ENCODE measurements at places on chromosomes 1 and 21. TPM values are rescaled to one million over a fixed set of nuclear protein-coding genes. Genes with fewer than 3 reads are reported as not detected.

DNA sequence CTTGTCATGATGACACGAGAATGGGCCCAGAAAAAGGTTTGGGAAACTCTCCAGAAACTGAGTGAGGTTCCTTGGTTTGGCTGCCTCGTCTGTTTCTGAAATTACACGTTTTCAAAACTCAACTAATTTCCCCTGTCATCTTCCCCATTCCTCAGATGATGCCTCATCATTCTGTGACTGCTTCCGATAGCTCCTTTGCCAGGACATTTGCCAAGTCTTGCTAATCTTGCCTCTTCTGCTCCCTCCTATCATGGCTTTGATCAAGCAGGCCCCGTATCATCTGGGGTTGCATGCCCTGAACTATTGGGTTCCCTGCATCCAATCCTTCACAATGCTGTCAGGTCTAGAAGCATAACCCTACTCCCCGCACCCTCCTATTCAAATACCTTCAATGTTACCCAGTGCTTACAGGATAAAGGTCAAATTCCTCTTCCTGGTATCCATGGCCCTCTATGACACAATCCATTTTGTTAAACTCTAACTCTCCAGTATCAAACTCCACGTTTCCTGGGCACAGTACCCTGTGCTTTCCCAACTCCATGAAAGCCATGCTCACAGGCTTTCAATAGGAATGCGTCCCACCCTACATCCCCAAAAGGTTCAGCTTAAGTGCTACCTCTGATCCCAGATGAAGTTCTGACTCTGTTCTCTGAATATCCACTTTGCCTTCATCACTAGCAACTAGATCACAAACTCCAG is 22.2 kb upstream of the TMEM200B start:
- no peak overlapping the region for H3K4me3 ChIP-seq
- peaks cover 28% of the 10 kb centered on the region for H3K36me3 ChIP-seq
- peak overlapping the region; percentile 59 for H3K27ac ChIP-seq
- H3K27me3 ChIP-seq: no peaks in the 10 kb centered on the region
- H3K4me1 ChIP-seq: peaks cover 7% of the 10 kb centered on the region

DNA sequence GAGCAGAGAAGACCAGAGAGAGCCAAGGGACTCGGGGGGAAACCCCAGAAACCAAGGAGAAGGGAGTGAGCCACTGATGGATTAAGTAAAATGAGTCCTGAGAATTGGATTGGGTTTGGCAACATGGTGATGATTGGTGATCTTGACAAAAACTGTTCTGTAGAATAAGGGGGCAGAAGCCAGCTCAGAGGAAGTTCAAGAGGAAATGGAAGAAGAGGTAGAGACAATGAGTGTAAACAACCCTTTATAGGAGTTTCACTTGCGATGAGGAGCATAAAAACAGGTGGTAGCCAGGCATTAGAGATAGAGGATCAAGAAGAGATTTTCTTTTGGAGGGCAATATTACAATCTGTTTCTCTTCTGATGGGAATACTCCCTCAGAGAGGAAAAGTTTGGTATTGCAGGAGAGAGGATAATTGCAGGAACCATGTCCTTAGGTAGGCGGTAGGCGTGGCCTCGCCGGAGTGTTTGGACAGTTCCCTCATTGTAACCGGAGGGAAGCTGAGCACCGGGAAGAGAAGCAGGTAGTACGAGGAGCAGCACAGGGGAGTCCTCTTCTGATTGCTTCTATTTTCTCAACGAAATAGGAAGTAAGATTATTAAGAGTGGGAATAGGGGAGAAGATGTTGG is 68.4 kb upstream of the TENT5C start:
- H3K27me3 ChIP-seq: no peaks in the 10 kb centered on the region
- peaks cover 40% of the 10 kb centered on the region for H3K4me1 ChIP-seq
- no peaks in the 10 kb centered on the region for H3K36me3 ChIP-seq

- no peak overlapping the region for H3K4me3 ChIP-seq
- H3K4me1 ChIP-seq: no peaks in the 10 kb centered on the region
- H3K36me3 ChIP-seq: no peaks in the 10 kb centered on the region
- H3K27ac ChIP-seq: no peak overlapping the region
- no peaks in the 10 kb centered on the region for H3K27me3 ChIP-seq
Measured at GRCh38 chr21:45737485-45738166, 94.1 kb downstream of the PCBP3 start.

DNA sequence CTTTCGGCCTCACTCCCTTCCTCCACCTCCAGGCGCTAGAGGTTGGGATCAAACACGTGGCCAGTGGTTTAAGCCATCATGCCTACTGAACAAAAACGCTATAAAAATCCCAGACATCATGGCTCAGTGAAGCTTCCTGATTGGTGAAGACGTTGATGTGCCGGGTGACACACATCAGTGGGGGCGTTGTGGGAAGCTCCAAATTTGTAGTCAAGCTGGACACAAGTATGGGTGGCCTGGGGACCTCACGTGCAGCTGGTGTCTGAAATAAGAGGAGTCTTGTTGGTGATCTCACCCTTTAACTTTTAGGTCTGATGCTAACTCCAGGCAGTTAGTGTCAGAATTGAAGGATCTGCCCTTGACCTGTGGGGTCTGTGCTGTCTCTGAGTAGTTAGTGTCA is 6.7 kb downstream of the CFAP298 start:
- H3K4me1 ChIP-seq: peaks cover 6% of the 10 kb centered on the region
- no peak for DNase-seq
- no peaks in the 10 kb centered on the region for H3K27me3 ChIP-seq
- peaks cover 23% of the 10 kb centered on the region for H3K36me3 ChIP-seq
- no peak overlapping the region for H3K27ac ChIP-seq

DNA sequence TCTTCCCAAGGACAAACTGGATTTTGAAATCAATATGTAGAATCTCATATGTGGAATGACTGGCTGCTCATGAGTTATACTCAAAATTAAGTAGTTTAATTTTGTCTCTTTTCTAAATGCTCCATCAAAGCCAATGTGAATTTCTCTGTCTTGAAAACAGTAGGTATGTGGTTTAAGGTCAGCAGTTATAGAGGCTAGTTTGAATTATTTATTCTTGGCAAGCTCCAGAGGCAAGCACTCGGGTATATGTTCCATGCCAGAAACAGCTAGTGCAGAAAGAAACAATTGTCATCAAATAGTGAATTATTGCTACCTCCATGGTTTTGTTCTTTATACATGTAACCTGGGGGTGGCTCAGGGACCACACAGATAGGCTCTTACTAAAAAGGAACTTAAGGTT is 63.5 kb downstream of the LRIG2 start:
- no peaks in the 10 kb centered on the region for H3K27me3 ChIP-seq
- no peaks in the 10 kb centered on the region for H3K36me3 ChIP-seq
- no peak overlapping the region for H3K4me3 ChIP-seq
- H3K27ac ChIP-seq: no peak overlapping the region
- no peak for DNase-seq

DNA sequence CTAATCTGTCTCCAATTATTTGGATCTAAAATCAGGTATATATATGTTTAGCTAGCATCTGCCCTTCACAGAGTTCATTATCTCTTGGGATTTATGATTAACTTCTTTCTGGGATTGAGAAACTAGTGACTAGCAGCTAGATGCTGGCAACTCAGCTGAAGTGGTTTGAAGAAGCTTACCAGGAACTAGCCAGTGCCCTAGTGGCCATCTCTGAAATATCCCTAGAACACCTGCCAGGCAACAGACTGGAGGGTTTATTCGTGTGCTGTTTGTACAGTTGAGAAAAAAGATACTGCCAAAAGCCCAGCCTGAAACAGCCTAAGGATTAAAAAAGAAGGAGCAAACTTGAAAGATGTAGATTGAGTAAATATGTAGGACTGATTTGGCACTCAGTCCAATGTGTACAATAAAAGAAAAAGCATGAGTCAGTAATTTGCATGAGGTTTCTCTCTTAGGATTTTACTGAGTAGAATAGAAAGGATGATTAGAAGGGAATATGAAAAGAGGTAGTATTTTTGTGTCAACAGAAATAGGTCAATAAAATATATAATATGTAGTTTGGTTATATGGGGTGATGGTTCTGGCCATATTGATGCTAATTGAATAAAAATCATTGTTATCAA is 1144.6 kb upstream of the ADGRL2 start:
- H3K4me3 ChIP-seq: no peak overlapping the region
- no peaks in the 10 kb centered on the region for H3K4me1 ChIP-seq
- H3K27ac ChIP-seq: no peak overlapping the region
- H3K27me3 ChIP-seq: no peaks in the 10 kb centered on the region

DNA sequence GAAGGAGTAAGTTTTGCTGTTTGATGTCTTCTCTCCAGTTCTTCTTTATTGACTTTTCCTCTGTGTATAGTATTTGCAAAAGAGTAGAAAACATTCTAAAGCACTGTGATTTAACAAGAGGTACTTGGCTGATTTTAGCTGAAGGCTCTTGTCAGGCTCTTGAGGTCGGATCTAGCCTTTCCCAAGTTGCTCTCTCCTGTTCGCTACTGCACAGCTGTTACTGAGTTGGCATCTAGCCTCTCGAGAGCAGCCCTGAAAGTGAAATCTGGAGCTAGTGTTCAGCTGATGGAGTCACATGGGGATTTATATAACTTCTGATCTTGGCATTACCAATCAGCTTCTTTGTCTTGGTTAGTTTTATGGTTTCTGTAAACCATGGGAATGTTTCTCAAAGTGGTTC is 193.1 kb downstream of the RYR2 start:
- H3K27ac ChIP-seq: no peak overlapping the region
- H3K36me3 ChIP-seq: no peaks in the 10 kb centered on the region
- no peak overlapping the region for H3K4me3 ChIP-seq

DNA sequence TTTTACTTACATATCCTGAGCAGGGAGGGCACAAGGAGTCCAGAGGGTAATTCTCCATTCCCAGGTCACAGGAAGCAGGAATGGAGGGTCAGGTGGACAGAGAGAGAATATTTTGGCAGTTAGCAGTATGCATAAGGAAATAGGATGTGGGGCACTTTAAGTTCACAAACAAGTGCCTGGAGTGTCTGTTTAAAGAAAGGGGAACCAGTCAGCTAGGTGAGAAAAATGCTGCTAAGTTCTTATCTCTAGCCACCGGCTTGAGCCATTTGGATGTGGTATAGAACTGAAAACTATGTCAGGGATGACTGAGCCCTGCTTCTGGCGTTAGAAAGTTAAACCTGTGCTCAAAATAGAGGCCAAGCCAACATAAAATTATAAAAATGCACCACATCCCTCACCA is 739.7 kb upstream of the NCAM2 start:
- H3K4me3 ChIP-seq: no peak overlapping the region
- no peak for DNase-seq
- no peaks in the 10 kb centered on the region for H3K36me3 ChIP-seq
- H3K4me1 ChIP-seq: no peaks in the 10 kb centered on the region
- no peaks in the 10 kb centered on the region for H3K27me3 ChIP-seq

DNA sequence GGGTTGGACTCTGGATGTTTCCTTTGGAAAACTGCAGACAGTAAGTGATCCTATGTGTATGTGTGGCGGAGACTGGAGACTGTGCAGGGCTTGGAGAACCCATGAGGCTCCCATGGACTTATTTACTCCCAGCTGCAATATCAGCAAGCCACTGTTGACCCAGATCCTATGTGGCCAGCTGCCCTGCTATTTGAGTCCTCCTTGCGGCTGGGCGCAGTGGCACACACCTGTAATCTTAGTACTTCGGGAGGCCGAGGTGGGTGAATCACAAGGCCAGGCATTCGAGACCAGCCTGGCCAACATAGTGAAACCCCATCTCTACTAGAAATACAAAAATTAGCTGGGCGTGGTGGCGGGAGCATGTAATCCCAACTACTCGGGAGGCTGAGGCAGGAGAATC is 83.5 kb downstream of the TLR5 start:
- no peak overlapping the region for H3K27ac ChIP-seq
- no peaks in the 10 kb centered on the region for H3K4me1 ChIP-seq
- no peaks in the 10 kb centered on the region for H3K27me3 ChIP-seq
- H3K4me3 ChIP-seq: no peak overlapping the region
- no peak for DNase-seq
- H3K36me3 ChIP-seq: no peaks in the 10 kb centered on the region

DNA sequence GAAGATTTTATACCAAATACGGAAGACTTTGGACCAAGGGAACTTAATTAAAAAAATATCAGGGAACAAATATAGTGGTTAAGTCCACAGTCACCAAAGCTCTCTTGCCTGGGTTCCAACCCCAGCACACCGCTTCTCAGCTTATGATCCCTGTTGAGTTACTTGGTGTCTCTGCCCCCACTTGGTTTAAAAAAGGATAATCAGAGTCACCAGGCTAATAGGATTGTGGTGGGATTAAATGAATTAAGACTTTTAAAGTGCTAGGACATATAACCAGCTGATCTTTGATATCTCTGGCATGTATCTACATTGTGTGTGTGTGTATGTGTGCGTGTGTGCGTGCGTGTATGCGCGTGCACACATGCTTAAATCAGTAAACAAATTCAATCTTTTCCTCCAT is 474.7 kb upstream of the DAB1 start:
- H3K36me3 ChIP-seq: no peaks in the 10 kb centered on the region
- no peaks in the 10 kb centered on the region for H3K27me3 ChIP-seq
- no peak overlapping the region for H3K27ac ChIP-seq
- no peaks in the 10 kb centered on the region for H3K4me1 ChIP-seq

DNA sequence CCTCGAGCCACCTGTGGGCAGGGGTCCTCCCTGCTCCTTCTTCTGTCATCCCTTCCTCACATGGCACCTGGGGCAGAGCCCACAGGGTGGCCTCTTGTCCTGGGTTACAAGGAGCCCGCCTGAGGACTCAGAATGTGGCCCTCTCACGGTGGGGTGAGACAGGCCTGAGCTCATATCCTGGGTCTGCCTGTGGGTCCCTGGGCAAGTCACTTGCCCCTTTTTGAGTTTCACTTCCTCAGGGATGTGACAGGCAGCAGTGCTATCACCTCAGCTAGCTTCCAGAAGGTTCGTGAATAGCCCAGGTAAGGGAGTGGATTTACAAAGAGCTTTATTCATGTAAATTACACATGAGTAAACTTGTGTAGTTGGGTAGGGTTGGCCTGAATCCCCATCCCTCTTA is 33.5 kb downstream of the HTR6 start:
- no peaks in the 10 kb centered on the region for H3K4me1 ChIP-seq
- peaks cover 7% of the 10 kb centered on the region for H3K36me3 ChIP-seq
- DNase-seq: no peak
- H3K27ac ChIP-seq: no peak overlapping the region
- H3K4me3 ChIP-seq: no peak overlapping the region

Gene CSF3R
- not detected for total RNA-seq

Gene CD1C
- not detected for total RNA-seq

Gene RBM34
- total RNA-seq: 26.2 TPM

Gene GPR37L1
- total RNA-seq: not detected

Gene CFH
- total RNA-seq: 46.7 TPM

Gene EPHA2
- total RNA-seq: 26.7 TPM

Gene S100A1
- total RNA-seq: 57.0 TPM

Gene CGN
- 42.8 TPM for total RNA-seq
